ENCODE measurements at places on chromosomes 1 and 21. TPM values are rescaled to one million over a fixed set of nuclear protein-coding genes. Genes with fewer than 3 reads are reported as not detected.
A peak's percentile ranks its signal among the peaks of the same experiment; 100 is the strongest.

DNA sequence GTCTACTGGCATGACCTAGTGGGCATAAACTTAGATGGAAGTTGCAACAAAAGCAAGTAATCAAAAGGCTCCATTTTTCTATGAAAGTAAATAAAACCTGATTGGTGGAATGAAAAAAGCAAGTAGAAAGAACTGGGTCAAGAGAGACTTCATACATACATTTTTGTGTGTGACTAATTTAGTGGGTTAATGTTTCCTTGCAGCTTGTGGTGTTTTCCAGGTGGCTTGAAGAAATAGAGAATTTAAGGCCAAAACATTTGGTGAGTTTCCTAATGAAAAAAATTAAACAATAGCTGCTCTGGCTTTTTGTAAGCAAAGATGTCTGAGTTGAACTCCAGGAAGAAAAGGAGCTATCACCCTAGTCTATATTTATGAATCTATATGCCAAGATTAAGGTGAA is 71.0 kb downstream of the ZC3H11B start:
- no peak for DNase-seq

DNA sequence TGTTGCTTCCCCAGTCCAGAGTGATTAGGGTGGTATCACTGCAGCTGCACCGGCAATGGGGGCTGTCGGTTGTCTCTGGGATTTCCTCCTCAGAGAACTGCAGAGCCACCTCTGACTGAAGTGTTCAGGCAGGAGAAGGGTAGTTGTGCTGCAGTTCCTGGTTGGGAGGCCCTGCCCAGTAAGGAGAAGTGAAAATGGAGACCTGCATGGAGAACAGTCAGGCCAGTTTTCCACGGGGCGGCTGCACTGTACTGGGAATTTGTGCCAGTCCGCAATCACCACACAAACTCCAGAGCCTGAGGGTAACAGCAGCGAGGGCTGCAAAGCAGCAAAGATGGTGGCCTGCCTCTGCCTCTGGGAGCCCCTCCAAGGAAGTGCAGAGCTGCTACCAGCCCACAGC is 58.1 kb upstream of the CCDC190 start:
- DNase-seq, result no peak

GRCh38 chr1:10308001-10308400 is 90.9 kb upstream of the PGD start:
- no peak for DNase-seq

DNA sequence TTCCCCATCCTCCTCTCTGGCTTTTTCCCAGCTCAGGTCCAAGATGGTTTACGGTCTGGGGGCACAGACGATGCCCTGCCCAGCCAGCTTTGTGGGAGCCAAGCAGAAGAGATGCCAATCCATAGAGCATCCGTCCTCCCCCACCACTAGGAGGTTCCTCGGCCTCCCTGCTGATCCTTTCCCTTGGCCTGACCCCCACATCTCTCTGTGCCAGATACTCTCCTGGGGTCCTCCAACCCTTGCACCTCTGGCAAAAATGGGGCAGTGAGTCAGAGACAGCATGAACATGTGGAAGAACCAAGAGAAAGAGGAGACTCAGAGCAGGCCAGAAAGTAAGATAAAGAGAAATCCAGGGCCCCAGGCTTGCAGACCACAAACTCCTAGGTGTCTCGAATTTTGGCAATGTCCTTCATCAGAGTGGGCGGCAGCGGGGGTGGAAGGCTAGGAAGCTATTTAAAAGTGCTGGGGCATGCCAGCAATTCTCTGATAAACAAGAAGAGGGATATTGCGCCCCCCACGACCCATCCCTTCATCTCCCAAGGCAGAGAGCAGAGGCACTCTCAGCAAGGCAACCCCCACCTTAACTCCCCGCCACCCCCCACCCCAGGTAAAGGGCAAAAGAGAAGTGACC is 11.4 kb downstream of the BLACAT1 start:
- no peak for DNase-seq

DNA sequence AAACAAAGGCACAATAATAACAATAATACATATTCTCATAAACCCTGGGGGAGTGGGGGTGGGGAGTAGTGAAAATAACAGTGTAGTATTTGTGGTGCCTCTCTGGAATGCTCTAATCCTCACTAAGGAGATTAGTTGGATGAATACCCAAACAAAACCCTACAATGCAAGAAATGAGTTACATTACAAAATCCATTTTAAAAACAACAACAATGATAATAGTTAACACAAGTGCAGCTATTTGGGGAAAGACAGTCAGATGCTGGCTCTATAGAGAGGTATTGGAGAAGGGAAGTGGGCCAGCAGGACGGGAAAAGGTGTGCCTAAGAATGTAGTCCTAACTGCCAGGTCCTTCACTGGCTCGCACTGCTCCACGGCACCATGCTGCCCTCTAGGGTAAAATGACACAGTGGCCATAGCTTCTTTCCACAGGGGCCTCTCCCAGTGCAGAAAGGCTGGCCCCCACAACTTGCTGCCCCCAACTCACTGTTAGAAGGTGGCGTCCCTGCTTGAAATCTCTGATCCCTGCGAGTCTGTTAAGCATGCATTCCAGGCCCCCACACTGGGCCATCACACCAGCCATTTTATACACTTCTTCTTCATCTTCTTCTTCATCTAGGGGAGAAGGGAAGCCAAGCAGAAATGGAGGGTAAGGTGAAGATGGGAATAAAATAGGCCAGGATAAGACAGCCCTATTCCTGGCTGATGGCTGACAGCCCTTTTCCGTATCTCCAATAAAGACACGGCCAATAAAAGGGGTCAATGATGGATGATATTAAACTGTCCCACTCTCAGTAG is 113.8 kb downstream of the UBR4 start:
- peak; percentile 73 for DNase-seq

DNA sequence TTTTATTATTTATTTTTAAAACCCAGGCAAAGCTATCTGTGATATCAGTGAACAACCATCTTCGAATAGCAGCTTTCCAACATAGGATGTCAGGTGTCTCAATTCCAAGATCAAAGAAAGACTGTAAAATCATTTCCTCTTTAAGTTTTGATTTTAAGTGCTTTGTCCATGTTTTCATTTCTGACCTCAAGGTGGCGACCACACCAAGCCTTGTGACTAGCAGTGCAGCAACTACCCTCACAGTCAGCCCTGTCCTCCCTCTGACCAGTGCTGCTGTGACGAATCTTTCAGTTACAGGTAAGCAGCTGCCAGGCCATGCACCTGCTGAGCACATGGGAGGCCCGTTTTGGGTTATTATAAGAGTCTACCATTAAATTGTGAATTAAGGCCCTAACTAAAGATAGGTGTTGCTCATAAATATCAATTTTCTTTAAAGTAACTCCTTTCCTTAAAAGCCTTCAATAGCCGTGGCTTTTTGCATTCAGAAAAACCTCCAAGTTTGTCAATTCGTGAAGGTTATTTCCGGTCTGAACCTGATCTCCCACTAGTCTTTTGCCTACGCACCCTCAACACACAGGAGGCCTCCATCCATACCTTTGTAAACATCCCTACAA is 117.0 kb downstream of the CD247 start:
- peak; percentile 83 for DNase-seq

DNA sequence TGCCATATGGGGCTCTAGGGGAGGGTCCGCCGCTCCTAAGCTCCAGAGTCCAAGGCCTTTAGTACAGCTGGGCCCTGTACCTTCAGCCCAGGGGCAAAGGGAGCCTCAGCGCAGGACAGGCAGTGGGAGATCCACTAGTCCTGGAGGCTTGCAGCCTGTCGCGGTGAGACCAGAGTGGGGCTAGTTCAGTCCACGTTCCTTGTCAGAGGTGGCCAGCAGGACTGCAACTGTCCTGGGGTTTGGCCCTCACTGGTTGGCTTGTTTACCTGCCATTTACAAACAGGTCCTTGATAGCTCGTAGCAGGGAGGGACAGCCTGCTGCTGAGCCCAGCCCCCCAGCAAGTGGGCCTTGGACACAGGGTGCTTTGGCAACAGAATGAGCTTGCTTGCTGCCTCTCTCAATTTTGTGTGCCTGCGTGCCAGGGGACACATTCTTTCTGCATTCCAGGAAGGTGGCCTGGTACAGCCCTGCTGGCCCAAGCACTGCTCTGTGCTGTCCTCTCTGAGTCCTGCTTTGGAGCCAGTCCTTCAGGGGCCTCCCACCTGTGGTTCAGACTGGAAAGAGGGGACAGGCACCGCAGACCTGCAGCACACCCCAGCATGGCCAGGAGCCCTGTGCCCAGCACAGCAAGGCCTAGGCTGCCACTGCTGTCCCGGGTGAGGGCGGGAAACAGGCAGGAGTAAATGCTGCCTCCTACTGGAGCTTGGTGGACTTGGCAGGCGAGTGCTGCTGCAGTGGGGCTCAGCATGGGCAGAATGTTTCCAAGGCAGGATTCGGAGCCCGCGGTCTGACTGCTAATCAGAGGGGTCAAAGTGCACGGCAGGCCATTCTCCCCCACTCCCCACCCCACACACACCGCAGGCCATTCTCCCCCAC is 15.2 kb downstream of the H6PD start:
- DNase-seq, result peak; percentile 83

GRCh38 chr1:93079685-93080141 is 630 bp downstream of the MTF2 start:
- DNase-seq, result peak; percentile 77

- DNase-seq, result no peak
Measured at GRCh38 chr1:226883630-226884029, 13.2 kb downstream of the PSEN2 start.

GRCh38 chr1:5770981-5771765 is 221.1 kb downstream of the NPHP4 start:
- DNase-seq, result no peak

GRCh38 chr1:168966636-168967035 is 139.9 kb upstream of the ATP1B1 start:
- no peak for DNase-seq

- peak; percentile 70 for DNase-seq
Measured at GRCh38 chr1:243253926-243254232, 1.2 kb downstream of the CEP170 start.

- no peak for DNase-seq
Measured at GRCh38 chr1:117709249-117709691, 103.4 kb downstream of the TENT5C start.

DNA sequence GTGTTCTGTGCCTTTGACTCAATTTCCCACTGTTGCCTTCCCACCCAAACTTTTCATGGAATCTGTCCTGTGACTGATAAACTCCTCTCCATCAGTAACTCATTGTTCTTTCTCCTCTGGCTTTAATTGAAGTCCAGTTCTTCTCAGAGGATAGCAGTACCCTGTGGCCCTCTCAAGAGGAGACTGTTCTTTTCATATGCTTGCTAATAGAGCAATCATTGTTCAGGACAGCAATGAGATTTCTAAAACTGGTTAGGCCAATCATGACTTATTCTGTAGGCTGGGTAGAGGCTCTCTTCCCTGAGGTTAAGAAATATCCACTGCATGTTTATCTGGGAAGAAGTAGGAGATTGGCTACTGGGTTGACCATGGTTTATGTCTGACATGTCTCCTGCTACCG is 98.8 kb downstream of the CHD1L start:
- DNase-seq, result no peak

DNA sequence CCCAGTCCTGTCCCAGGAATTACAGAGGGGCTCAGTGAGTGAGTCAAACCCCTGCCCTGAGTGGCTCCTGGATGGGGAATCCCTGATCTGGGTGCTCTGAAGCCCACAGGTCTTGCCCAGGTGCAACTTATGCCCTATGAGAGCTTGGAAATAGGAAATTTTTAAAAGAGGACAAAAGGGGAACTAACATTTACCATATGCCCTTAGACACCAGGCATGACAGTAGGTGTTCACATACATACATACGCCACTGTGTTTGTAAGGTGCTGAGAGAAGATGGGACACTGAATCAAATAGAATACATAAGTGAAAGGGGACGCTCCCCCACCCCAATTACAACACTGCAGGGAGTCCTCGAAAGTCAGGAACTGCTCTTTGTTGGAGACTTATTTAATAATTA is 1.4 kb downstream of the CFAP45 start:
- DNase-seq, result no peak

DNA sequence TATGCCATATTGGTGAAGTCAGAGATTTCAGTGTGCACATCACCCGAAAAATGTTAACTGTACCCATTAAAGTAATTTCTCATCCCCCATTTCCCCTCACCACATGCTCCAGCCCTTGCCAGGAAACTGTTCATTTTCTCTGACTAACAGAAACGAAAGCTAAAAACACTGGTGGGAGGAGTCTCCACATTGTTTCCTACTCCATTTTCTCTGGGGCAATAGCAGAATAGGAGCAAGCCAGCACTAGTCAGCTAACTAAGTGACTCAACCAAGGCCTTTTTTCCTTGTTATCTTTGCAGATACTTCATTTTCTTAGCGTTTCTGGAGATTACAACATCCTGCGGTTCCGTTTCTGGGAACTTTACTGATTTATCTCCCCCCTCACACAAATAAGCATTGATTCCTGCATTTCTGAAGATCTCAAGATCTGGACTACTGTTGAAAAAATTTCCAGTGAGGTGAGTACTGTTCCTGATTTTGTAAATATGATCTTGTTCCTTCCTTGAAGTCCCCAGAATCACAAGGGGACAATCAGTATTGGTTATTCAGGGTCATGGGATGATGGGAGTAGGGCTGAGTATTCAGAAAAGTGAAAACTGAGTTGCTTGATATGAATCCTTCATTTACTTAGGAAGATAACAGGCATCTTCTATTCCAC is at the start of gene IFI16:
IFI16 (plus strand) TSS at position 204 of the 658 bp plus-strand sequence. CDS start 4,774 bp downstream, outside the sequence.
- peak; percentile 93 for DNase-seq

DNA sequence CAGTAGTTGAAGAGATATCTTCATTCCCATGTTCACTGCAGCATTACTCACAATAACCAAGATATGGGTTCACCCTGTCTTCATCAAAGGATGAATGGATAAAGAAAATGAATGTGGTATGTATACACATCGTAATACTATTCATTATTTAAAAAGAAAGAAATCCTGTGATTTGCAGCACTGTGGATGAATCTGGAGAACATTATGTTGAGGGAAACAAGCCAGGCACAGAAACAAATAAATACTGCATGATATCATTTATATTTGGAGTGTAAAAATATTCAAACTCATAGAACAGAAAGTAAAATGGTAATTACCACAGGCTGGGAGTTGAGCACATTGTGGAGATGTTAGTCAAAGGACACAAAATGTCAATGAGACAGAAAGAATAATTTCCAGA is 977.2 kb downstream of the AMY1C start:
- no peak for DNase-seq

DNA sequence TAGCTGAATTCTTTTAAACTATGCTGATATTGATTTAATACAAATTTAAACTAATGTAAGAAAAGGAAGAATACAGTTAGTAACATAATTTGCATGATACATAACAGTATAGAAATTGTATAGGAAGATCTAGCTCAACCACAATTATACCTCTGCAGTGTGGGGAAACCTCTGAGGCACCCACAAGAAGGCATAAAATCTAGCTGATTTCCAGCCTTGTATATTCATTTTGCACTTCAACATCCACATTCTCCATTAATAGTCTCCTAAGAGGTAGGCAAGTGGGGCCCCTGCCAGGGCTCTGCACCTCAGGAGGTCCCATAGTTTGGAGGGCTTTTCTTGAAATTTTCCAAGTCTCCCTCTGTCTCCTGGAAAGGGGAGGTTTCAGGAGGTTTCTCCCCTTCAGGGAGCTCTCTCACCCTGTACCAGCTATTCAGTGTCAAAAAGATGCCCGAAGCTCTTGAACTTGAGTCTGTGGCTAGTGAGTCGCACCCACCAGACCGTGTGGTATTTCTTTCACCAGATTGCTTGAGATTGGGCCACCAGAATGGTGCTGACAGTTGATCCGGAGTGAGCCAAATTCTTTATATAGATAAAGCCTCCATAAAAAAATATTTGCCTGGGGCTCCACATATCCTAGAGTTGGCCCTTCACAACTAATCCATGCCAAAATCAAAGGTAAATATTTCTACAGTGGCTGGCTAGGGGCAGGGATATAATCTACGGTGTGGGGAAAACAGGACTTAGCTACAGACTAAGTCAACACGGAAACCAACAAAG is 108.2 kb downstream of the TIAM1 start:
- DNase-seq, result no peak

OR14K1 gene
- total RNA-seq, result not detected

PTPN22 gene
- 64.1 TPM for total RNA-seq

KCTD3 gene
- total RNA-seq, result 6.9 TPM

GBP7 gene
- total RNA-seq, result not detected
